ENCODE measurements at places on chromosomes 12 and 14. TPM values are rescaled to one million over a fixed set of nuclear protein-coding genes. Genes with fewer than 3 reads are reported as not detected.

EMP1 gene
- 58.4 TPM for total RNA-seq

RAB15 gene
- total RNA-seq: 4.6 TPM

TBC1D30 gene
- 9.8 TPM for total RNA-seq

KRT75 gene
- not detected for total RNA-seq

HPD gene
- not detected for total RNA-seq

DNA sequence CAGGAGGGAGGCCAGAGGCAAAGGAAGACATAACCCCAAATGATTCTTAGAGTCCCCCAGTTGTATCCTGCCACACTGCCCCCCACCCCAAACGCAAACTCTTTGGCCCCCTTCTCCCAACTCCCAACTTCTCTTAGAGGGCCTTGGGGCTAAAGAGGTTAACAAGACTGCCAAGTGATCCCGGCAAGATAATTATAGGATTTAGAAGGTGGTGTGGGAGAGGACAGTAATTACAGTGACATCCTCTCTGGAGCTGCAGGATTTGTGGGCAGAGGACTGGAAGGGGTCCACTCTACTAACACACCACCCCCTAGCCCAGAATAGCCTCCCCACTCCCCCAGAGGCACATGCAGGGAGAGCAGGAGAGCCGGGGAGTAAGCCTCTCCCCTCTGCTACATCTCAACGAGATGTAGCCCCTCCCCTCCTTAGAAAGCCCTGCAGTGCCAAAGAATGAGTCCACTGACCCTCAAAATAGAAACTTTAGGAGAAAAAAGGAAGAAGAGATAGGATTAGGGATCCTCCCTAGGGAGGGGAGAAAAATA, 5.3 kb upstream of the GDF11 start:
- DNase-seq: no peak

DNA sequence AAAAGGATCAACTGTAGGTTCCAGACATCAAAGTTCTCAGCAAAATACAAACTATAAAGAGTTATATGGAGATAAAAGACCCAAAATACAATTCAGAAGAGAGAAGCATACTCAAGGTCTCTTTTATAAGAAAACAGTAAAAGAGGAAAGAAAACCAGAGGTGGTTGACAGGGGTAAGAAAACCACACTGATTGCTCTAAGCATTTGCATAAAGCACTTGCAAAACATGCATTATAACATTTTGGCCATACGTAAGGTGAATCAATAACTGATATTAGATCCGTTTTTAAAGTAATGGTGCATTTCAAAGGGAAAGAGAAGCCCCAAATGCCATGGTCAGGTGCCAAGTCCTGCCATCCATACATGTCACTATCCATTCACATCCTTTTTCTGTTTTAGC, 5.9 kb downstream of the DDHD1 start:
- no peak for DNase-seq

- DNase-seq: no peak
Observed at GRCh38 chr12:106305376-106305775, 2.8 kb downstream of the TCP11L2 start.

GRCh38 chr14:76762411-76763095, 1.3 kb downstream of the VASH1 start:
- no peak for DNase-seq

GRCh38 chr14:23078692-23079116, 16.2 kb downstream of the ACIN1 start:
- DNase-seq: peak; percentile 95

DNA sequence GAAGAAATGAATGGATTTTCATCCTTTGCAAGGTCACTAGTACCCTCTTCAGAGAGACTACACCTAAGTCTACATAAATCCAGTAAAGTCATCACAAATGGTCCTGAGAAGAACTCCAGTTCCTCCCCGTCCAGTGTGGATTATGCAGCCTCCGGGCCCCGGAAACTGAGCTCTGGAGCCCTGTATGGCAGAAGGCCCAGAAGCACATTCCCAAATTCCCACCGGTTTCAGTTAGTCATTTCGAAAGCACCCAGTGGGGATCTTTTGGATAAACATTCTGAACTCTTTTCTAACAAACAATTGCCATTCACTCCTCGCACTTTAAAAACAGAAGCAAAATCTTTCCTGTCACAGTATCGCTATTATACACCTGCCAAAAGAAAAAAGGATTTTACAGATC, 40.8 kb downstream of the SPATA7 start:
- DNase-seq: no peak

- DNase-seq: no peak
Observed at GRCh38 chr12:72197790-72198189, 74.4 kb upstream of the TRHDE start.

DNA sequence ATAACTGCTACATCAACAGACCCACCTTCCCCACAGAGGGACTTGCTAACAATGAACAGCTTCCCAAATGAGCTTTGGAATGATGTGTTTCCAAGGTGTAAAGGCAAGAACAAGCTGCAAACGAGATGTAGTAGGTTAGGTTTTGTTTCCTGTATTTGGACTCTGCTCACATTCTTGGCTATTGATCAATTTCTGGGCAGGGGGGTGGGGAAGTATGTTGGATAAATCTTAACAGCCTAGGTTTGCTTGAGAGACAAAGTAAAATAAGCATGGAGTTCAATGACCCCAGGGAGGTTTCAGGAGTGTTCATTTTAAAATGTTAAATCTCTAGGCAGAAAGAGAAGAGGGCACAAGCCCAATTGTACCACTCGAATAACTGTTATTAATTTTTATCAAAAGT, 146.6 kb downstream of the DPY19L2 start:
- no peak for DNase-seq

DNA sequence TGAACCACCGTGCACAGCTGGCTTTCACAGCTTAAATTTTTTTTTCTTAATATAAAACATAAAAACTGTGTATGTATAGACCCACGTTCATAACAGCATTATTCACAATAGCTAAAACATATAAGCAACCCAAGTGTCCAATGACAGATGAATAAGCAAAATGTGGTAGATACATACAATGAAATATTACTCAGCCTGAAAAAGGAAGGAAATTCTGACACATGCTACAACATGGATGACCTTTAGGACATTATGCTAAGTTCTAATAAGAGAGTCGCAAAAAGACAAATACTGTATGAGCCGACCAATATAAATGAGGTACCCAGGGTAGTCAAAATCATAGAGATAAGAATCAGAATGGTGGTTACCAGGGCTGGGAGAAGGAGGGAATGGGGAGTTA, 13.8 kb upstream of the YY1 start:
- DNase-seq: no peak

DNA sequence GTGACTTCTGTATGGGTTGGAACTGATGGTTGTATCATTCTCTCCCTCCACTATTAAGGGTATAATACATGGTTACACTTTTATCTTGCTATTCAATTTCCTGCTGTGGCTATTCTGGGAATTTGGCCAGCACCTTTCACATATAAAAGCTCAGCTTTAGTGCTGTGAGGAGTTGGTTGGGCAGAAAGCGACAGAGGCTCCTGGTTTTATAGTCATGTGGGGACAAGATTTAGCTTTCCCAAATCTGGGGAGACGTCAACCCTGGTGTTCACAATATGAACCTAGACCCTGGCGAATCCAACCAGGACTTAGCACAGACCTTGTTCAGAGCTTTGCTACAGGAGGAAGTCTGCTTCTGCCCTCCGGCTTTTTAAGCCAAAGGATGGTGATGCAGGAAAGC, 36.5 kb downstream of the FOS start:
- DNase-seq: peak; percentile 83

GRCh38 chr12:122886851-122887818, 8.8 kb downstream of the VPS37B start:
- no peak for DNase-seq

GRCh38 chr12:95326445-95326844, 108.8 kb downstream of the VEZT start:
- DNase-seq: no peak

- DNase-seq: no peak
Observed at GRCh38 chr12:117141097-117141898, 42.1 kb upstream of the TESC start.

GRCh38 chr14:104788161-104788818, 7.3 kb downstream of the AKT1 start:
- no peak for DNase-seq

- DNase-seq: no peak
Observed at GRCh38 chr12:118417942-118418341, 41.6 kb downstream of the SUDS3 start.

DNA sequence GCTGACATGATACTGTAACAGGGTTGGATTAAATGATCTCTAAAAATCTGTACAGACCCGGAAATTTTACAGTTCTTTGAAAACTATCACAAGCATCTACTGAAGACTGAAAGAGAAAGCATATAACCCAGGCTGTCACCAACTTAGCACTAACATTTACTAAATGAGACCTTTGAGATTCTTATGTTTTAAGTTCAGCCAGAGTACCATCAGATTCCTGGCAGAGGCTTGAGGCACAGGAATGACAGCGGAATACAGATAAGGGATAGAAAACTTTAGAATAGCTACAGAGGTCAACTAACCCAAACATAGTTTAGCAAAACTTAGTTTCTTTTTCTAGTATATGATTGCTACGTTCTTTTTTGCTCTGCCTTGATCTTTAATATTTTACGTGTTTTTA, 91.6 kb upstream of the FERMT2 start:
- DNase-seq: peak; percentile 75

GRCh38 chr12:127411166-127411915, 855.6 kb upstream of the TMEM132C start:
- no peak for DNase-seq

GRCh38 chr14:33958605-33959226, 7.8 kb upstream of the EGLN3 start:
- no peak for DNase-seq

DNA sequence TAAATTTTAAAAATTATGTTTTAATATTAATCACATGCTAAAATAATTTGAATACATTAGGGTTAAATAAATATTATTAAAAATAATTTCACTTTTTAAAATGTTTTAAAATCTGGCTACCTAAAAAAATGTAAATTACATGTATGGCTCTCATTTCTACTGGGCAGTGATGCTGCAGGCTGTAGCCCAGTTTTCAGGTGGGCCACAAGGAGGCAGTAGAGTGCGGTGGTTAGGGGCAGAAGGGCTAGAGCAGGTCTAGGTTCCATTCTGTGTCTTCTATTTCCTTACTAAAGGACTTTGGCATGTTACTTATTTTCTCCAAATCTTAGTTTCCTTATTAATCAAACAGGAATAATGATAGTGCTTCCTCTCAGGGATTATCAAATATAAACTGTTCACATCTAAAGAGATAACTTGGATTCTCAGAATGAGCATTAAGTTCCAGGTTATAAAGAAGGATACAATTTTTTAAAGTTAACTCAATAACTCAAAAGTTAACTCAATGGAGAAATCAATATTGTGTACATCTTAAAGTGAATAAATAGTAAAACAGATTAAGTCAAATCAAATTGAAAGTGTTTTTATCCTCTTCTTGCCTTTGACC, 54.9 kb upstream of the OVCH1 start:
- DNase-seq: peak; percentile 83

DNA sequence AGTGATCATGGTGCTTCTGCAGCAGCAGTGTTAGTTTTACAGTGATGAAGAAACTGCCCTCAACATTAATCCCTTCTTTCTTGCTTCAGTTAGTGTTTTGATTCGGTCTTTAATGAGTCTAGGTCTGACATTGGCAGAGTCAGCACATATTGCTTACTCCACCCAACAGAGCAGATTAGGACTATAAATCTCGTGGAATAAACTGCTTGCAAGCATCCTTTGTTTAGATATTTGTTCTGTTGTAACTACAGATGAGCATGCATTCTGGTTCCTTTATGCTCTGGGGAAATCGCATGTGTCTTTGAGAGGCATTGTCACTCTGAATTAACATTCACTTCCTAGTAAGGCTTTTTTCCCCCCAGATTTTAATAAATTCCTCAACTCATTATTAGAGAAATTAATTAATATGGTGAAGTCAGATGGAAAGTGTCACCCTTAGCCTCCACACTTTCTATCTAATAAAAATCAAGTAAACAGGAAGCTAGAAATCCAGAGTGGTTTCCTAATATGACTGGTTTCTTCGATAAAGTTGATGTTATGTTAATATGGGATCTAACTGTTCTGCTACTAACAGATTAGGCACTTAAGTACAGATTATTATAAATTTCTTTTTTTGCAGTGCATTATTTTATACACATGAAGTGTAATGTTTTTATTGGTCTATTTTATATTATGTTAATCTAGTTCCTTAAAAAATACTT, 86.2 kb upstream of the SSTR1 start:
- no peak for DNase-seq

DNA sequence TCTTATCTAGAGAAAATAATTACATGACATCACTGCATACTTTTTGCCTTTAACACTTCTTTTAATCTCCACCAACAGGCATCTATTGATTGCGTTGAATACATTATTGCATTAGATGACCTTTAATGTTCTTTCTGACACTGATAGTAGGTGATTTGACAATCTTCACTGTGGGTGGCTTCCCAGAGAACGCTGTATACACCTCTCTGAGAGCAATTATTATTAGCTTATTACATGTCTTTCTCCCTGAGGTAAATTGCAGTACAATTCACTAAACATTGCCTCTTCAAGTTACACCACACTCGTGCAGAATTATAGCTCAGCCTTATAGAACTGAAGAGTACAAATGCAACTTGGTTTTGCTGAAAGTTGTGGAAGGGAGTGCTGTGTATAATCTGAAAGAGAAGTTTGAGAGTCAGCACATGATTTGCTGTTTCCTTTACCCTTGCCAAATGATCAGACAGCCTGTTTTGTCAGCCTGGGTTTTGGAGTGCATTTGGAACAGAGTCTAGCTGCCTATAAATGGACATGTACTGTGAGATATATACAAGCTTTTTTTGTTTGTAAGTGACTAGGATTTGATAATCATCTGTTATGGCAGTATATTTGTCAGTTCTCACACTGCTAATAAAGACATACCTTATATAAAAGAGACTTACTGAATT, 369.2 kb downstream of the CCER1 start:
- peak; percentile 52 for DNase-seq

GRCh38 chr12:89348894-89349699, 3.2 kb downstream of the DUSP6 start:
- peak; percentile 54 for DNase-seq

GRCh38 chr12:131994589-131994988, 44.8 kb downstream of the EP400 start:
- no peak for DNase-seq

DNA sequence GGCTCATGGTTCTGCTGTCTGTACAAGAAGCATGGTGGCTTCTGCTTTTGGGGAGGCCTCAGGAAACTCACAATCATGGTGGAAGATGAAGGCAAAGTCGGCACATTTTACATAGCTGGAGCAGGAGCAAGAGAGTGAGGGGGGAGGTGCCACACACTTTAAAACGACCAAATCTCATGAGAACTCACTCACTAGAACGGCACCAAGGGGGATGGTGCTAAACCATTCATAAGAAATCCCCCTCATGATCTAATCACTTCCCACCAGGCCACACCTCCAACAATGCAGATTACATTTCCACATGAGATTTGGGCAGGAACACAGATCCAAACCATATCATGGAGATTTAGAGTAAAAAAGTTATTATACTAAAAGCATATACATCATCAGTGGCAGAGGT, 13.6 kb upstream of the LEMD3 start:
- DNase-seq: no peak

GRCh38 chr14:102570334-102570995, 22.0 kb upstream of the RCOR1 start:
- DNase-seq: no peak

Data from lung microvascular endothelial cell (primary cell).